Sigmoid colon (tissue), 7 donors: ENCODE measurements at places on chromosomes 5 and 9.

- DNase-seq = no peak
Observed at GRCh38 chr9:105299190-105299854, 54.9 kb downstream of the SLC44A1 start.

GRCh38 chr5:102971676-102972293, 148.2 kb downstream of the GIN1 start:
- DNase-seq = no peak

- no peak for DNase-seq
Observed at GRCh38 chr5:64790210-64790609, 21.5 kb downstream of the CWC27 start.

- DNase-seq = no peak
Observed at GRCh38 chr9:126802318-126803059, 2.4 kb upstream of the ZBTB43 start.

GRCh38 chr5:116564312-116564711, 10.3 kb downstream of the SEMA6A start:
- DNase-seq = no peak

- no peak for DNase-seq
Observed at GRCh38 chr5:57429513-57430120, 53.0 kb downstream of the ACTBL2 start.

GRCh38 chr9:72497447-72498046, 23.9 kb upstream of the TMC1 start:
- no peak for DNase-seq

DNA sequence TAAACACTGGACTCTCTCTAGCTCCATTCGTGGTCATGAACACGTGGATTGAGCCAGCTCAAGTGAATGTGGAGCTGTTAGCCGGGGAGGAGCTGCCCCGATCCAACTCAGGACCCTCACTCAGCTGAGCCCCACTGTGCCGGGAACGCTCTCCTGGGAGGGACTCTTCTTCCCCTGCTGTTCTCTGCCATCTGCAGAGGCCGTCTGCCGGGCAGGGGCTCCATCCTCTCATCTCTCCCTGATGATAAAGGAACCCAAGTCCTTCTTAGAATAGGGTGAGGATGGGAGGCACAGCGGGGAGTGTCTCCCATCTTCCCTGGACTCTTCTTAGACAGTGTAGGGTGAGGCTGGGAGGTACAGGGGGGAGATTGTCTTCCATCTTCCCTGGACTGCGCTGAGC, 120.5 kb upstream of the IRX4 start:
- no peak for DNase-seq

DNA sequence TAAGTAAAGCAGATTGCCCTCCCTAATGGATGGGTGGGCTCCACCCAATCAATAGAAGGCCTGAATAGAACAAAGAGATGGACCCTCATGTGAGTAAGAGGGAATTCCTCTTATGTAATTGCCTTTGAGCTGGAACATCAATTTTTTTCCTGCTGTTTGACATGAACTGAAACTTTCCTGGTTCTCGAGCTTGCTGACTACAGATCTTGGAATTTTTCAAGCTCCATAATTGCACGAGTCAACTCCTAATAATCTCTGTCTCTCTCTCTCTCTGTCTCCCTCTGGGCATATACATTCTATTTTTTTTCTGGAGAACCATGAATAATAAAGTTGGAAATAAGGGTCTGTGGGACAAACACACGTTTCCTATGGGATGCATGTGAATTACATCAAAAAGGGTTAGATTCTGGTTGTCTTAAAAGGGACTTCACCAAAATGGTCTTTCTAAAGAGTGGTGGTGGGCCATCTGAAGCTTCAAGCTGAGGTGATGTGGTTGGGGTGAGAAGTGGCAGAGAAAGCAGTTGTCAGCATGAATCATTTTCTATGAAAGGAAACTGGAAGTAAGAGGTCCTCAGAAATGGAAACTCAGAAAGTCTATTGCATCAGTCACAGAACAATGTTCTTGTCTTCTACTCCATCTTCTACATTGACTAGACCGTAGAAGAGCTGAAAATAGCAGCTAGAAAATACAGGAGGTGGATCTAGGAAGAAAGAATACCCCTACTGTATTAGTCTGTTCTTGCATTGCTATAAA, 47.0 kb upstream of the HOMER1 start:
- DNase-seq = no peak

DNA sequence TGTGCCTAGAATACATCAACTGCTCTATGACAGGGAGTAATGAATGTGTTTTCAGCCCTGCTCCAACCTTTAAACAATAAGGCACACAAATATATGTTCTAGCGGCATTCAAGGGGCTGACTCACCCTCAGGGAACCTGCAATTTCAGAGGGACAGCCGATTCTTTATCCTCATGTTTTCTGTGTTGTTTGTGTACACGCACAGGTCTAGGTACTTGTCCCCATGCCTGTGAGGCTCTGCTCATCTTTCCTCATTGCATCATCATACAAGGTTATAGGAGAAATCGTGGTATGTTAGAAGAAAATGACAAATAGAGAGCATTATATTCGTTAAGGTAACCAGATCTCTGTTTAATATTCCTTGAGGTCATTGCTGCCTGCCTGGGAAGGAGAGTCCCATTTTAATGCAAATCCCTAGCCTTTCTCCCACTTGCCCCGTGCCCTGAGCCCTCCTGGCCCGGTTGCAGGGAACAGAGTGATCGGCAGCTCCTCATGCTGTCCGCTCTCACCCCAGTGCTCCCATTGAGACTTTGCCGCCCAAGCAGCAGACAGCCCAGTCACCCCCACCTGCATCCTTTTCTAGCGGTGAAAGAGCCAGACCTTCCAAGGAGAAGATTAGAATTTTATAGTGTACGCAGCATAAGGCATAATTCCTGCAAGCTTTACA, 14.6 kb downstream of the MAP1B start:
- DNase-seq = no peak

GRCh38 chr5:96348536-96348935, 84.5 kb downstream of the PCSK1 start:
- no peak for DNase-seq

DNA sequence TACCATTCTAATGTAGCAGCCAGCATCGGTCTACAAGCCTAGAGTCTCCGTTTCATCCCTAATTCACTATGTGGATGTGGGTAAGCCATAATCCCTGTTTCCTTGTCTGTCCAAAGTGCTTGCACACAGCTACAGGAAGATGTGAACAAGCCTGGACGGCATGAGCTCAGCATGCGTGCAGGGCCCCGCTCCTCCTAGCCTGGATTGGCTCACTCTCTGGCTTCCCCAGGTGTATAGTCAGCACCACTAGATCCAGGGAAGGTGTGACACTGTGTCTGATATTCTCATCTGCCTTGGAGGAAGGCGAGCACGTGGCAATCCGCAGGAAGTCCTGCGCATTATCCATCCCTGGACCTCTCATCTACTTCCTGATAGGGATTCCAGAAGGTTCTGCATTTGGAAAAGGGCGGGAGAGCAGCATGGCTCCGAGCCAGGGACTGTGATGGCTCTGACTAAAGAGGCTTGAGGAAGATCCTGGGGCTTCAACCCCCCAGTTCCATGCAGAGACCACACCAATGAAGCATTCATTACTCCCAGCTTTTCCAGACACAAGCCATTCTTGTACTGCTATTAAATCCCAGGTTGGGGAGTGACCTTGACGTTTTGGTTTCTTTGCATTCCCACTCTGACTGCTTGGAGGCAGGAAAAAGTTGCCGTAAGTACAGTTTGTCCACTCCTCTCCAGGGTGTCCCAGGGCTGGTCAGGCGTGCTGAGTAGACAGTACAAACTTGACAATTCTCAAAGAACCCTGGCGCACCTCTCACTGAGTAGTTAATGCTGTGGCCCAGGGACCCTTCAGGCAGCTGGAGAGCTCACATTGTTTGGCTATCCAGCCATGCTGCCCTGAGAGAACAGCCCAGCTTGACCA, 65.6 kb downstream of the PSD2 start:
- DNase-seq = no peak

DNA sequence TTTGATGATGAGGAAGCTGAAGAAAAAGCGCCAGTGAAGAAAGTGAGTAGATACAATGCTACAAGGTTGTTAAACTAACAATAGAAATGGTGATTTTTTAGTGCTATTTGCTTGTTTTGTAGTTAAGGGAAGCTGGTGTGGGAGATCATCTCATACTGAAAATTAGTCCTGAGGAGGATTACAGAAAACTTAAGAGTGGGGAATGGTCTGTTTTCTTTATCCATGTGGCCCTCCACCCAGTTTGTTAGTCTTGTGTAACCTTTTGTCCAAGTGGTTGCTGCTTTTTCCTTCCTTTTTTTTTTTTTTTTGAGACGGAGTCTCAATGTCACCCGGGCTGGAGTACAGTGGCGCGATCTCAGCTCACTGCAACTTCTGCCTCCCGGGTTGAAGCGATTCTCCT, 12.5 kb downstream of the NPM1 start:
- no peak for DNase-seq

DNA sequence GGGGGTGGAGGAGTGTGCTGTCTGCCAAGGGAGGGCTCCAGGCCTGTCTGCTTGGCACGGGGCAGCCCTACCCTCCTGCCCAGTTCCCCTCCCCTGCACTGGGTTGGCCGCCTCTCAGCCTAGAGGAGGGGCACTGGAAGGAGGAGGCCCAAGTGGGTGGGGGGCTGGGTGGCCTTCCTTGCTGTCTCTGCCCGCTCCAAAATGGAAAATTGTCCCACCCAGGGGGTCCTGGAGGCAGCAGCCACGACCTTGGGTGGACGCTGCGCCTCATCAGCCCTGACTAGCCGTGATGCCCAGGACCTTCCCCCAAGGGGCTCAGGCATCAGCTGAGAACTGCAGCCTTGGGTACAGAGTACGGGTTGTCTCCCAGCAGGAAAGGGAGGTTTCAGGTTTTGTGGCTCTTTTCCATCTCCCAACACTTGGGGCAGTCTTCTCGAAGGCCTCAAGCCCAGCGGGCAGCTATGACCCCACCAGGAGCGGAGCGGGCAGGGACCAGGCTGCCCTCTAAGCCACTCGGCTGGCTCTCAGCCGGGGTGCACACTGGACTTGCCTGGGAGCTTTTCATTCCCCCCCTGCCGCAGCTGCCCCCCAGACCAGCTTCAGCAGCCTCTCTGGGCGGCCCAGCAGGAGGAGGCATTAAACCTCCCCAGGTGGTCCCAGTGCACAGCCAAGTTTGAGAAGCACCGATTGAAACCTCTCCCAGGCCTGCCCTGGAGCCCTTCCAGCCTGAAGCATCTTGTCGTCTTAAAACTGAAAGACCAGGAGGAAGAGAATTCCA, 20.6 kb downstream of the NTNG2 start:
- no peak for DNase-seq

DNA sequence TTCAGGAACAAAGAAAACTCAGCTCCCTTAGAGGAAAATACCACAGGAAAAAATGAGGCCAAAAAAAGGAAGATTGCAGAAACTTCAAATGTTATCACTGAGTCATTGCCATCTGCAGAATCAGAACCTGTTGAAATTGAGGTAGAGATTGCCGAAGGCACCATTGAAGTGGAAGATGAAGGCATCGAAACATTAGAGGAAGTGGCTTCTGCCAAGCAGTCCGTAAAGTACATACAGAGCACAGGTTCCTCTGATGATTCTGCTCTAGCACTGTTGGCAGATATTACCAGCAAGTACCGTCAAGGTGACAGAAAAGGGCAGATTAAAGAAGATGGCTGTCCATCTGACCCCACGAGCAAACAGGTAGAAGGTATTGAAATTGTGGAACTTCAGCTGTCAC, 30.8 kb upstream of the NIM1K start:
- DNase-seq = no peak

DNA sequence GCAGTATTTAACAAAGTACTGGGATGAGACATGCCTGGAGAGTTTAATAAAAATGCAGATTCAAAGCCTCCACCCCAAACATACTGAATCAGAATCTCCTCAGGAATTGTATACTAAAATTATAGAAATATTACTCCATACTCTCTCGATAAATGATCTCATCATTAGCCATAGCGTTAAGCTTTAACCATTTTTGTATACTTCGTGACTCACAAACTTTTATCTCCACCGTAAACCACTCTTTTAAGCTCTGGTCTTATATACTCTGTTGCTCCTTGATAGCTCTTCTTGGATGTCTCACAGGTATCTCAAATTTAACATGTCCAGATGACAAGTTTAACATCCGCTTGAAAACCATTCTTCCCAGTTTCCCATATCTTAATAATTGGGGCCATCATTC, 327.8 kb downstream of the ADGRV1 start:
- DNase-seq = no peak

DNA sequence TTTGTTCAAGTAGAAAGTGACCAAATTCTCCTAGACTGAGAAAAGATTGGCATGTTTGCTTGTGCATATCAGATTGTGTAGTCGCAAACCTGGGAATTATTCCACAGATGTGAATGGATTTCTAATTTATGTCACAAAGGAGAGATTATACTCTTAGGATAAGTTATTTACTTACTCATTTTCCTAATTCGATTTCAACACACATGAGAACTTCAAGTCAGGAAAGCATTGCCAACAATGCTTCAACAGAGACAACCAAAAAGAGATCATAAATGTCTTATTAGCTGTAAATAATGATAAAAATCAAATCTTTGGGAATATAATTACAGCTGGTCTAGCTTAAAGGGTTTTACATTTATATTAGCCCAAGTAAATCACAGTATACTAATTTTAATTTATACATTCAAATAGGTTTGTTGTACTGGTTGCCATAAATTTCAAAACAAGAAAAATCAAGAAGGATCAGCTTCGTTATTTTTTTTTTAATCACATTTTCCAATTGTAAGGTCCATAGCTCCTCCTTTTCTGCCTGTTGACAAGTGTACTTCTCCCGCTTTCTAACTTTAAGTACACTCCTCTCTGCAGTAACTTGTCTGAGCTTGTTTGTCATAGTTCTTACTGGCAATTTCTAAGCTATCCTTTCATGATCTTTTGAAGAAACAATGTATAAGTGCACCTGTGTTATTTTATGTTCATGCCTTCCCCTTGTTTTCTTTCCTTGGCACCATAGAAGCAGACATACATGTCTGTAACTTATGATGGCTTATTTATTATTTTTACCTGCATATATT, 246.6 kb downstream of the DEPDC1B start:
- no peak for DNase-seq

GRCh38 chr9:123925161-123925560, 4.8 kb downstream of the DENND1A start:
- no peak for DNase-seq

GRCh38 chr9:114344692-114345091, 15.0 kb downstream of the ORM2 start:
- DNase-seq = no peak

- no peak for DNase-seq
Observed at GRCh38 chr5:59648949-59649921, 244.3 kb downstream of the PDE4D start.

GRCh38 chr9:124214596-124215367, 43.0 kb upstream of the NEK6 start:
- peak; percentile 34 for DNase-seq

- DNase-seq = no peak
Observed at GRCh38 chr9:132506977-132507669, 75.3 kb upstream of the BARHL1 start.
